ENCODE measurements at places on chromosomes 4 and X.

DNA sequence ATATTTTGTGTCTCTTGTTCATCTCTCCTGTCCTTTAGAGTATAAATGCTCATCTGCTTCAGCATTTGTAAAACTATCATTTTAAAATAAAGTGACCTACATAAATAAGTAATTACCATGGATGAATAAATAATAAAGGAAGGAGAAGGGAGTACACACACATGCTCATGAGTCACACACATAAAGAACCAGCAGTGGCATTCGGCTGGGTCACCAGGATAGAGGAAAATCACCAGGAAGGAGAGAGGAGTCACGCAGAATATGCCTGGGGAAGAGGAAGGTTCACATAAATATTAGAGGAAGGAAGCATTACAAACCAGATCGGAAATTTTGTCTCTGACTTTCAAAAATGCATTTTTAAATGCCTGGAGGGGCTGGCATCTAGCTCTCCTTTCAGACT is 38.5 kb upstream of the MED14 start:
- no peak for DNase-seq

- no peak for DNase-seq
Measured at GRCh38 chr4:535924-536281, 36.9 kb downstream of the PIGG start.

DNA sequence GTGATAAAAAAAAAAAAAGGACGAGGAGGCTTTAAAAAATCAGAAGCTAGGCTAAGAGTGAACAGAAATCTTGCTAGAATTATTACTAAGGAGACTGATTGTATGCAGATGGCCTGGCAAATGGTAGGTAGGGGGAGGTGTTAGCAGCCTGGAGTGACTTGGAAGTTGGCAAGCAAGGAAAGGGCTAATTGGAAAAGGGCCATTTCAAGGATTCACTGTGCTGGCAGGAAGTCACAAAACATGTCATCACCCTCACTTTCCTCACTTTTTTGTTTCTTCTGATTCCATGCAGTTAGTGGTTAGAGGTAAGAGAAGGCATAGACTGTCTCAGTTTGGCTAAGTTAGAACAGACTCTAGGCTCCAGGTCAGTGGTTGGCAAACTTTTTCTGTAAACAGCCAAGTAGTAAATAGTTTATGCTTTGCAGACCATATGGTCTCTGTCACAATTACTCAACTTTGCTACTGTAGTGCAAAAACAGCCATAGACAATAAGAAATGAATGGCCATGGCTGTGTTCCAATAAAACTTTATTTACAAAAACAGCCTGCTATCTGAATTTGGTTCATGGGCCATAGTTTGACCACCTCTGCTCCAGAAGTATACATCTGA is 646.5 kb upstream of the ACTRT1 start:
- DNase-seq: no peak

DNA sequence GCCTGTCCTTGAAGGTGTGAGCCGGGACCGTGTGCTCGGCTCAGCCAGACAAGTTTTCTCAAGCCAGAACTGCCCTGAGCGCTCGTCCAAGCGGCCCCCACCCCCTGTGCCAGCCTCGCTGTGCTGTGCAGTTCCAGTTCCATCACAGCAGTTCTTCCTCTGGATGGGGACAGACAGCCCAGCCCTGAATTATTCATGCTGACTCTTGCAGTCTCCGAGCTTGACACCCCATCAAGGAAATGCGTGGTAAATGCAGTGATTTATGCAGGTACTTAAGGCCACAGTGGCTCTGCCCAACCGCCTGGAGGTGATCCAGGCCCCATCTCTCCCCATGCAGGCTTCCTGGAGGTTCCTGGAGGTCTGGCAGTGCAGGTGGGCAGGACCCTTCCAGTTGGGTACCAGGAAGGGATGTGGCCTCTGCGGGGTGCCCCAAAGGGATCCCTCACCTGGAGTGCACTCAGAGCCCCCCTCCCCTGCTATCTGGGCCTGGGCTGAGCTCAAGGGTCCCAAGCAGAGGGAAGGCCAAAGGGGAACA is 44.8 kb upstream of the HMX1 start:
- no peak for DNase-seq

GRCh38 chr4:123077330-123077729 is 154.9 kb upstream of the NUDT6 start:
- DNase-seq: no peak

DNA sequence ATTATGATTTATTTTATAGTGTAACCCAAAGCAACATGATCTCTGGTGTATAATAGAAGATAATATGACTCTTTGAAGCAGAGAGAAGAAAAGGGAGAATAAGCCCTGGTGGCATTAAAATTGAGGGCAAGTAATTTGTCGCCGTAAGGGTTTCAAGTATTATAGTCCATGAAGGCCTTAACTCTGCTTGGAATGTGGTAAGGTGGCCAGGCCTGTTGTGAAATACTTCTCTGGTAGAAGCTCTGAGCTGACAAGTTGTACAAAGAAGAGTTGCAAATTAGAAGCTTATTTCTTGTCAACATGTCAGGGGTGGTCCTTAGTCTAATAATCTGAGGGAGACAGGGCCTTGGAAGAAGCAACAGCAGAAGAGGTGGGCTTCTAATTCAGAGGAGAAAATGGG is 151.7 kb upstream of the HHIP start:
- DNase-seq: no peak

DNA sequence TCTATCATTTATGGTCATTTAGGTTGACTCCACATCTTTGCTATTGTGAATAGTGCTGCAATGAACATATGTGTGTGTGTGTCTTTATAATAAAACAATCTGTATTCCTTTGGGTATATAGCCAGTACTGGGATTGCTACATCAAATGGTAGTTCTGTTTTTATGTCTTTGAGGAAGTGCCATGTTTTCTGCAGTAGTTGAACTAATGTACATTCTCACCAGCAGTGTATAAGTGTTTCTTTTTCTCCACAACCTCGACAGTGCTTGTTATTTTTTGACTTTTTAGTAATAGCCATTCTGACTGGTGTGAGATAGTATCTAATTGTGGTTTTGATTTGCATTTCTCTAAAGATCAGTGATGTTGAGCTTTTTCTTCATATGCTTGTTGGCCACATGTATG is 80.5 kb downstream of the ARHGAP6 start:
- no peak for DNase-seq

DNA sequence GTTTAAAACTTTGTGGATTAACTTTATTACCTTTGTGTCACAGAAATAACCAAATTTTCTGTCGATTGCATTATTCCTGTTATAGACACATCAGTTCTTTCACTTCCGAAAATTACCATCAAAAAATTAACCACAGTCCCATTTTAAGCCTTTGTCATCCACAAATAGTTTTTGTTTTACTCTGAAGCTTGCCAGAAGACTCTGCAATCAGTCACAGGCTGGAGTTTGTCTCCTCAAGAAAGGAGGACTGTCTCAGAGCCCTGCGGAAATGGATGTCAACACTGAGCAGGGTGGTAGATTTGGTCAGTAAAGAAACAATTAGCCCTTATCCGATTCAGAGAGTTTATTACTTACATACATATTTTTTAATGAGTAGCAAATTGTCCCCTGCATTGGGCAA is 20.1 kb upstream of the TCEAL4 start:
- DNase-seq: no peak

DNA sequence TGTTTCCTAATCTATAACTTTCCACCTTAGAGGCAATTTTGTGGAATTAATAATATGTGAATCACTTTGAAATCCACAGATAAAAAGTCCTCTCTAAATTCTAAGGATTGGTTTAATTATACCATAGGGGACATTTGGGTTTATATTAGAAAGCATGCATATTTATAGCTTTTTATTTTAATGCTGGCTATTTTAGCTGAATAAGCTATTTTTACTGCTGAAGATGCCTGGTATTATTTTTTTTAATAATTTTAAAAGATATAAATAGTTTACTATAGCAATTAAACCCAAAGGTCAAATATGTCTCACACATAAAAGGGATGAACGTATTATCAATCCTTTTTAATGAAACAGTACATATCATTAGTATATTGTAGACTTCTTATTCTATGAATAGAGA is 415.4 kb downstream of the MAGEB5 start:
- no peak for DNase-seq

- DNase-seq: no peak
Measured at GRCh38 chr4:10164877-10165283, 48.3 kb upstream of the WDR1 start.

DNA sequence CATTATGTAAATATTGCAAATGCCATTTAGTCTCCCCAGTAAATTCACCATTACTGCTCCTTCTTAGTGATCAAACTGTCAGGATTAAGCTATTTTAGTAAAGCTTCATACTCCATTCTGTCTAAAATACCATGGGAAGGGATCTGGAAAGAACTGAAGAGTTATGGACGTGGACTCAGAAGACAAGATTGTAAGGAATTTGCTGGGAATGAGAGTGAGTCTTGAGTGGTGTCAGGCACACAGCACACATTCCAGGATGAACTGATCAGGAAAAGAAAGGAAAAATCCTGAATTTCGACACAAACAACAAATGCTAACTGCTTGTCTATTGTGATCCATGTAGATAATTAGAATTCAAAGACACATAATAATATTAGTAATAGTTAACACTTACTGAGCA is 311.0 kb downstream of the CENPC start:
- DNase-seq: no peak

DNA sequence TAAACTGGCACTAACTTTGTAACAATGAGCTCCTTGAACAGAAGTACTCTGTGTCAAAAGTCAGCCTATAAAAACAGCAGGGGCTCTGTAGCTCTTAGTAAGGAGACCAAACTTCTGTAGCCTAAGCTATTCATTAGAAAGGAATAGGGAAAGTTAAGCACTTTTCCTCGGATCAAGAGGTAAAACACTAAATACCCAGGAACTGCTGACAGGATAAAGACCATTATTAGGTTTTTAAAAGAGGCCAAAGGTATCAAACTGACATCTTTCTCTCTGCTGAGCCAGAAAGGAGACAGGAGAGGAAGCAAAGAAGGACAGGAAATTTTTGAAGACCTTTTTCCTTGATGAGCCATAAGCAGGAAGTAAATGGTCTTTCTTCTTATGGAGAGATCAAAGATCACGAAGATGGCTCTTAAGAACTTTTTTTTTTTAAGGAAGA is 31.9 kb downstream of the ANAPC10 start:
- no peak for DNase-seq
